ENCODE measurements at places on chromosomes 13 and 19. TPM values are rescaled to one million over a fixed set of nuclear protein-coding genes. Genes with fewer than 3 reads are reported as not detected.
A peak's percentile ranks its signal among the peaks of the same experiment; 100 is the strongest.

GRCh38 chr13:106738186-106738678 is 170.3 kb upstream of the ARGLU1 start:
- no peaks in the 10 kb centered on the region for H3K27me3 ChIP-seq
- H3K36me3 ChIP-seq = no peaks in the 10 kb centered on the region
- no peak for DNase-seq
- no peaks in the 10 kb centered on the region for H3K4me1 ChIP-seq

DNA sequence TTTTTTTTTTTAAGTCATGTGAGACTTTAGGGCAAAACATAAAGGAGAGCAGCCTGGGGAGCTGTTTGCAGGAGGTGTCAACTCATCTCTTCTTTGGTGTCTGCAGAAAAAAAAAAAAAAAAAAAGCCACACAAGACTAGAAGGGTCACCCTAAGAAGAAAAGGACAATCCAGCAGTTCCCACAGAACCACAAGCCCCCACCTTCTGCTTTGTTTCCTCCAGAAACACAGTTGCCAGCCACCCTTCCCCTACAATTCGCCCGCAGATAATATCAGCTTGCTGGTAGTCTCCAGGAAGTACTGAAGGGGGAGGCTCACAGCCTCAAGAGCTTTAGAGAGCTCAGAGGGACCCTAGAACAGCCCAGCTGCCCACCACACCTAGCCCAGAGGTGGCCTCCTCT is 22.3 kb upstream of the ZBTB7A start:
- H3K36me3 ChIP-seq = no peaks in the 10 kb centered on the region
- DNase-seq = no peak
- H3K27me3 ChIP-seq = no peaks in the 10 kb centered on the region

- DNase-seq = peak; percentile 67
- H3K4me3 ChIP-seq = no peak overlapping the region
- H3K36me3 ChIP-seq = no peaks in the 10 kb centered on the region
Observed at GRCh38 chr19:31378404-31378803, 29.2 kb upstream of the TSHZ3 start.

DNA sequence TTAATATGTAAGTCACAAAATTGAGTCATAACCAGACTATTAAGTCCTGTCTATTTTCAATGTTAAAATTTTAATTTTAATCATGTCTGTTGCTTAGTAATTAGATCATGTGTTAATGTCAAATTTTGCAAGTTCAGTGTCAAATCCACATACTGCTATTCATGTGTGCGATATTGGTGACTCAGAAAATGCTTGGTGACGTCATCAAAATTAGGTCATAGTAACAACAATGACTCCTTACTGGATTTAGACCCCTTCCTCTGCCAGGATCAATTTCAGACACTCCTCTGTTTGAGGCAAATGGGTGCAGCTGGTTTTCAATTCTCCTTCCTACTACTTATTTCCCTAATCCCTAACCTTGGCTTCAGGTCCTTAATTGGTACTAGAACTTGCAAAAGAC is 1394.3 kb upstream of the SLC10A2 start:
- H3K4me1 ChIP-seq = no peaks in the 10 kb centered on the region
- DNase-seq = no peak
- H3K4me3 ChIP-seq = no peak overlapping the region
- H3K27me3 ChIP-seq = no peaks in the 10 kb centered on the region
- no peaks in the 10 kb centered on the region for H3K36me3 ChIP-seq

The KASH5 gene
- total RNA-seq = not detected

GRCh38 chr19:41939861-41940730 is 11.8 kb upstream of the ERFL start:
- H3K27me3 ChIP-seq = peaks cover 24% of the 10 kb centered on the region
- no peak for DNase-seq
- H3K36me3 ChIP-seq = no peaks in the 10 kb centered on the region
- H3K4me1 ChIP-seq = no peaks in the 10 kb centered on the region
- peak overlapping the region; percentile 35 for H3K4me3 ChIP-seq

The OR7A5 gene
- not detected for total RNA-seq

DNA sequence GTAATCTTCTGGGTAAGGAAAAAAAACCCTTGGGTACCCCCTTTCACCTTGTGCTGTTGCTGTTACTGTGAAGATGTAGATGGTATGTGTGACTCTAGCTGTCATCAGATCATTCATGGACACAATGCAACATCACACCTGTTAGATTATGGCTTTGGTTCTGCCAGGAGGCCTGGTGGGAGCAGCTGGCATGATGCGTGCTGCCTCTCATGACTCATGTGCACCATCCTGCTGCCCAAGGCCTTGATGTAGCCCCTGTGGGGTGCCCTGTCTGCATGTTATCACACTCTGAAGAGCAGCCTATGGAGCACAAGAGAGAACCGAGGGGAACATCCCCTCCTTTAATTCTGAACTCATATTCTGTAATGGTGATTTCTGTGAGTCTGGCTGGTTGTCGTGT is 57.7 kb upstream of the TEX29 start:
- no peaks in the 10 kb centered on the region for H3K27me3 ChIP-seq
- no peak overlapping the region for H3K27ac ChIP-seq
- no peaks in the 10 kb centered on the region for H3K36me3 ChIP-seq
- H3K4me1 ChIP-seq = no peaks in the 10 kb centered on the region

- no peak overlapping the region for H3K27ac ChIP-seq
- no peaks in the 10 kb centered on the region for H3K4me1 ChIP-seq
- no peak overlapping the region for H3K4me3 ChIP-seq
- H3K27me3 ChIP-seq = no peaks in the 10 kb centered on the region
Observed at GRCh38 chr13:61277586-61278276, 137.9 kb downstream of the PCDH20 start.

DNA sequence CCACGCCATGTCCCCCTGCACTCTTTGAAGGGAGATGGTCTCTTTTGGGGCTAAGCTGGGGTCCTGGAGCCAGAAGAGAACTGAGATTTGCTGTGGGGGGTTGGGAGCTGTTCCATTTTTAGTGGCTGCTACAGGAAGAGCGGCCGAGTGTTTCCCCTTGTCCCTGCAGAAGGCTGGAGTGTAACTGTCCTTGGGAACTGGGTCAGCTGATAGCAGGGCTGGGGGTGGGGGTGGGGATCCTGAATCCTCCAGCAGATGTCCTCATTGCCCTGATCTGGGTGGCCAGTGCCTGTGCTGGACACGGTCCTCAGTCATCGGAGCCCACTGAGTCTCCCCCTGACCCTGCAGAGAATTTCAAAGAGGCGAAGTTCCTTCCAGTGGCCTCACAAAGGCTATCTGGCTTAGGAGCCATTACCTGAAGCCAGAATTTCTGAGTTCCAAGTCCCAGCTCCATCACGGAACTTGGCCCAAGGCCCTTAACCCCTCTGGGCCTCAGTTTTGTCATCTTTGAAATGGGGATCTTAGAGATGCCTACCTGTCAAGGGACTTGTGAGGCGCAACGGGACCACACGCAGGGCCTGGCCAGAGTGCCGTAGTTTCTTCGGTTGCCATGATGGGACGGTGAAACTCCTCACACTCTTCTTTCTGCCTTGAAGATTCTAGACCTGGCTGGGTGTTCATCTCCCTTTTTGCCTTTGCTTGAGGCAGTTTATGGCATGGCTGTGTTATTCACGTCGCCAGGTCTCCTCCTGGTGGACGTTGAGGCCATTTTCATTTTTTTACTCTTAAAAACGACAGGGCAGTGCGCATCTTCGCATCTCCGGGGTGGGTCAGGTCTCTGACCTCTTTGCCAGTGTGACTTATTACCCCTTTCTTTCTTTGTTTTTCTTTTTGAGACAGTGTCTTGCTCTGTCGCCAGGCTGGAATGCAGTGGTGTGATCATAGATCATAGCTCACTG is 51.9 kb downstream of the DNM2 start:
- peak overlapping the region; percentile 35 for H3K27ac ChIP-seq
- H3K36me3 ChIP-seq = no peaks in the 10 kb centered on the region
- DNase-seq = peak; percentile 50
- H3K4me3 ChIP-seq = no peak overlapping the region

The RAB20 gene
- 12.4 TPM for total RNA-seq

The CGB8 gene
- total RNA-seq = not detected

DNA sequence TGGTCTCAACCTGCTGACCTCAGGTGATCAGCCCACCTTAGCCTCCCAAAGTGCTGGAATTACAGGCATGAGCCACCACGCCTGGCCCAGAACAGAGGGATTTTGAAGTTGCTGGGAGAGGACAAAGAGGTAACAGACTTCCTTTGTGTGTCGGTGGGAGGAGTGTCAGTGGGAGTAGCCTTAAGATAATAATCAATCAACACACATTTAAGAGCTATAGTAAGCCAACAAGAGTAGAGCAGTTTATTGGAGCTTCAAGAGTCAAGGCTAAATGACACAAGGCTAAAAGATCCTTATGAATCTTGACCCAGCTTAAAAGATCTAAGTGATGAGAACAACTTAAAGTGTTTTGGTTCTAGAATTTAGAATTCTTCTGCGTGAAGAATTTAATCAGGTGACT is 47.3 kb upstream of the NBEA start:
- no peak for DNase-seq
- H3K27me3 ChIP-seq = no peaks in the 10 kb centered on the region
- no peak overlapping the region for H3K27ac ChIP-seq
- H3K36me3 ChIP-seq = no peaks in the 10 kb centered on the region
- no peak overlapping the region for H3K4me3 ChIP-seq

The ICAM4 gene
- not detected for total RNA-seq

The GRIN2D gene
- total RNA-seq = 2.4 TPM

DNA sequence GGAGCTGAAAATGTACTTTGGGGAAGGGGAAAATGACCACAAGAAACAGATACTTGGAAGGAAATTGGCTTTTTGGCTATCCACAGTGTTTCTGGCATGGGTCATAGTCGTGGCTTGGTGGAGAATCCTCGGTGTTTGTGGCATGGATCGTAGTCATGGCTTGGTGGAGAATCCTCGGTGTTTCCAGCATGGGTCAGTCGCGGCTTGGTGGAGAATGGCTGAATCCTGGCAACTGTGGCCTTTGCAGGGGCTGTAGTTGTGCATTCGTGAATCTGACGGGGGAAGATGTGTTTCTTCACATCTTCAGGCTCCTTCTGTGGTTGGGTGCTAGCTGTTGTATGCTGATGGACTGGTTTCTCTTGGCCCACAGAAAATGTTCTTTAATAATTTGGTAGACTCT is 61.7 kb upstream of the MCF2L start:
- no peaks in the 10 kb centered on the region for H3K27me3 ChIP-seq
- no peaks in the 10 kb centered on the region for H3K4me1 ChIP-seq
- no peak for DNase-seq
- H3K4me3 ChIP-seq = no peak overlapping the region
- H3K36me3 ChIP-seq = no peaks in the 10 kb centered on the region
- no peak overlapping the region for H3K27ac ChIP-seq

- no peak overlapping the region for H3K27ac ChIP-seq
- no peaks in the 10 kb centered on the region for H3K27me3 ChIP-seq
Observed at GRCh38 chr19:45294291-45295029, 28.2 kb downstream of the CKM start.

The MEIOSIN gene
- total RNA-seq = not detected

- no peaks in the 10 kb centered on the region for H3K36me3 ChIP-seq
- H3K27ac ChIP-seq = no peak overlapping the region
- H3K27me3 ChIP-seq = no peaks in the 10 kb centered on the region
- no peak overlapping the region for H3K4me3 ChIP-seq
Observed at GRCh38 chr13:112215871-112216270, 148.9 kb downstream of the SOX1 start.

The ZNF578 gene
- 6.8 TPM for total RNA-seq

DNA sequence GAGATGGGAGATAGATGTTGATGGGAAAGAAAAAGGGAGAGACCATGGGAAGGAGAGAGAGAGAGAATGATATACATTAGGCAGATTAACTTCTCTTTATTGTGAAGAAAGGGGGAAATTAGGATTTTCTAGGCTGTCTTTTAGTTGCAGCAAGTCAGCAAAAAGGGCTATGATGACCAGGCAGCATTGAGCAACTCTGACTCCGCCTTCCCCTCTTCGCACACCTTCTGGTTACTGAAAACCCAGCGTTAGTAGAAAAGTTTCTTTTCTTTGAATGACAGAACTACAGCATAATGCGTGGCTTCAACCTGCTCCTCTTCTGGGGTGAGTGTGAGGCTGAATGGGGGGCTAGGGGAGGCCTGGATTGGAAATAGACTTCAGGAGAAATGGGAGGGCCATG is at the start of gene ADGRE1:
TSS of gene ADGRE1 (plus strand) at position 264 of the 400 bp plus-strand sequence. CDS start at position 294, 30 bp downstream.
- no peaks in the 10 kb centered on the region for H3K27me3 ChIP-seq
- H3K27ac ChIP-seq = no peak within 1 kb of the TSS
- H3K4me1 ChIP-seq = no peaks in the 10 kb centered on the region
- no peak within 1 kb of the TSS for H3K4me3 ChIP-seq

The DKKL1 gene
- total RNA-seq = 1.3 TPM

- H3K27ac ChIP-seq = no peak overlapping the region
- DNase-seq = no peak
- H3K27me3 ChIP-seq = no peaks in the 10 kb centered on the region
- H3K4me3 ChIP-seq = no peak overlapping the region
Observed at GRCh38 chr13:39020853-39021462, 16.9 kb downstream of the PROSER1 start.

The RDH8 gene
- not detected for total RNA-seq

DNA sequence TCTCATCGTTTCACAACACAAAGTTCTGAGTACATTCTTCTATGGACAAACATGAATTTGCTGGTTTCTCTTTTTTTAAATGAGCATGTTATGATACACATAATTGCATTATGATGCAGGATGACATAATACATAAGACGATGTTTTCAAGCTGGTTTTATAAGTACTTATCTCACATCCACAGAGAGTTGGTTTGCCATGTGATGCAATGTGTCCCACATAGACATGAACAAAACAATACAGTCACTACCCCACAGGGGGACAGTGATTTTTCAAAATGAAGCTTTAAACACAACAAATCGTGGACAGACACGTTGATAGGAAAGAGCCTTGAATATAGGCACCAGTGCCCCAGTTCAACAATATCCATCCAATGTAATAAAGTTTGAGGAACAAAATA is 447.1 kb downstream of the KLF12 start:
- H3K27ac ChIP-seq = no peak overlapping the region
- no peak overlapping the region for H3K4me3 ChIP-seq
- H3K27me3 ChIP-seq = no peaks in the 10 kb centered on the region

- no peaks in the 10 kb centered on the region for H3K4me1 ChIP-seq
- no peaks in the 10 kb centered on the region for H3K36me3 ChIP-seq
- no peak overlapping the region for H3K4me3 ChIP-seq
- peak overlapping the region; percentile 40 for H3K27ac ChIP-seq
- H3K27me3 ChIP-seq = no peaks in the 10 kb centered on the region
Observed at GRCh38 chr13:36456577-36456976, 24.3 kb downstream of the CCNA1 start.

DNA sequence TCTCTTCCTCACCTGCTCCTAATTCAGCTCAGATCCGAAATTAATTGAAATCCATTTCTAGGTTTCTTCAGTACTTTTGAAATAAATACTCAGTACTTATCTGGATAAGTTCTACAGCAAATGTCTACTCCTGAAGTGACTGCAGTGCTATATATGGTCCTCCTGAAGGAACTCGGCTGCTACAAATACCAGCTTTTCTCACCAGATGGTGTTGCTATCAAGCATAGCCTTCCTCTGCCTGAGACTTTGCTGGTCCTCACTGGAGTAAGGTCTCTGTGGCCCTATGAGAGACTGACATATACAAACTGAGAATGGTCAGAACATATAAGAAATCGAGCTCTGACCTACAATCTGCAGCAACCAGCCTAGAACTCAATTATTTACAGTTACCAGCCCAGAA is 161.6 kb downstream of the NDFIP2 start:
- H3K4me1 ChIP-seq = no peaks in the 10 kb centered on the region
- no peak overlapping the region for H3K4me3 ChIP-seq
- no peaks in the 10 kb centered on the region for H3K27me3 ChIP-seq
- DNase-seq = no peak

- H3K27ac ChIP-seq = no peak overlapping the region
- no peak for DNase-seq
- H3K36me3 ChIP-seq = no peaks in the 10 kb centered on the region
- H3K4me3 ChIP-seq = no peak overlapping the region
Observed at GRCh38 chr13:36713887-36714286, 40.1 kb downstream of the SERTM1 start.

- no peak for DNase-seq
- H3K27ac ChIP-seq = no peak overlapping the region
- no peaks in the 10 kb centered on the region for H3K36me3 ChIP-seq
- H3K4me1 ChIP-seq = no peaks in the 10 kb centered on the region
- no peak overlapping the region for H3K4me3 ChIP-seq
Observed at GRCh38 chr13:21638319-21639282, 32.3 kb upstream of the FGF9 start.
